ENCODE measurements at places on chromosomes 13 and 19.

DNA sequence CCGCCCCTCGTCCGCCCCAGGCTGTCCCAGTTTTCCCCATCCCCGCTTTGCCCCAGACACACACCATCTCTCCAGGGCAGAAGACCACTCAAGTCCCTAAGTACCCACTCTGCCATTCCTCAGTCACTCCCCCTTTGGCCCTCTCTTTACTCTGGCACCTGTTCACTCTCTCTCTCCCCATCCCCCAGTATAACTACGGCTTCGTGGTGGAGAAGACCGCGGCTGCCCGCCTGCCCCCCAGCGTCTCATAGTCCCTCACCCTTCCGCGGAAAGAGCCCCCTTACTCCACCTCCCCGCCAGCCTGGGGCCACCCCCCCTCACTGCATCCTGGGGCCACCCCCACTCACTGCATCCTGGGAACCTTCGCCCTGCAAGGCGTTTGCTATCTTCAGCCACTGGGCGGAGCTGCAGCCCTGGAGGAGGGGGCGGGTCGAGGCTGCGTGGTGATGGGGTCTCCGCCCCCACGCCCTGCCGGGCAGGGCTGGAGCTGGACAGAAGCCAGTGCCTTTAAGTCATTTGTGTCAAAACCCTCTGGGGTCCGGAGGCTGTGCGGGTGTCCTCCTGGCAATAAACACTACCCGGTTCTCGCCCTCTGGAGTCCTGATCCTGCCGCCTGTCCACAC is 5.0 kb downstream of the MVB12A start:
- DNase-seq, result no peak

- no peak for DNase-seq
Measured at GRCh38 chr13:110433014-110433413, 125.9 kb downstream of the COL4A2 start.

- no peak for DNase-seq
Measured at GRCh38 chr19:57812226-57812625, 2.5 kb downstream of the ZNF552 start.

- no peak for DNase-seq
Measured at GRCh38 chr19:16736709-16737108, 17.1 kb downstream of the NWD1 start.

DNA sequence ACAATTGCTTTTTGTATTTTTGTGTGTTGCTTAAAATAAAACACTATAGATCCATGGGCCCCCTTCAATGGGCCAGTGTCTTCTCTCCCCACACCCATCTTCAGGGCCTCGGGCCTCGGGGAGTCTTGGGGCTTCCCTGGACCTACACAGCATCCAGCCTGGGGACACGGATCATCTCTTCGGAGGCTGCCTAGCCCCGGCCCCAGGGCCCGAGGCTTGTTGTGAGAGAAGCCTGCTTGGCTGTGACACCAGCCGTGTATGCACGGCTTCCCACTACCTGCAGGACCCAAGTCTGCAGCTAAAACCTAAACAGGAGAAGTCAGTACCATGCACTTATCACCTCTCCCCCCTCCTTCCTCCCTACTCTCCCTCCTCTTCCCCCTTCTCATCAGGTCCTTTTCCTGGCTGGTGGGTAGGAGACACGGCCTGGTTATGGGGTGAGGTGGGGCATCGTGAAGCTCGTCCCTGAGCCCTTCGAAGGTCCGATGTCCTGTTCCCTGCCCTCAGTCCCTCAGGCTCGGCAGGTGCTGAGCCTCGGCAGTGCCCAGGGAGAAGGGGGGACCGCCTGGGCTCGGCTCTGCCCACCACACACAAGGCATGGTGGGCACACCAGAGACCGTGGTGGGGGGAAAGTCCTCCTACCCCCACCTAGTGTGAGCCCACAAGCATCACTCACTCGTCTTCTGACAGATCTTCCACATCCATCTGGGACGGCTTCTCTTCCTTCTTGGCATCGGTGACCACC is 9.5 kb downstream of the C13orf46 start:
- no peak for DNase-seq

DNA sequence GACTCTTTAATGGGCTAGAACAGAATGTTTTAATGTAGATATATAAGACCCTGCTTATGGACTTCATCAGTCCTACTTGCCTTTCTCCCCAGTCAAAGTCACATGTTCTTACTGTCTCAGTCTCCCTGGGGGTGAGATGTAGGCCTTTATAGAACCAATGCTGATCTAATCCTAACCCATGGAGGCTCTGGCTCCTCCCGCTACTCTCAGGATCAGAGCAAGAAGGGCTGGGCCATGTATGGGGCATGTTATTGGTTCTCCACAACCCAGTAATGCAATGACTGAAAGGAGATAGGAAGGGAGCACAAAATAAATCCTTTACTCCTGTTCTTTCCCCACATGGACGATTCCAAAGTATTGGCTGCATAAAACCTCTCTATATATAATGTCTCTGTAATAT is 82.3 kb downstream of the UGGT2 start:
- no peak for DNase-seq

DNA sequence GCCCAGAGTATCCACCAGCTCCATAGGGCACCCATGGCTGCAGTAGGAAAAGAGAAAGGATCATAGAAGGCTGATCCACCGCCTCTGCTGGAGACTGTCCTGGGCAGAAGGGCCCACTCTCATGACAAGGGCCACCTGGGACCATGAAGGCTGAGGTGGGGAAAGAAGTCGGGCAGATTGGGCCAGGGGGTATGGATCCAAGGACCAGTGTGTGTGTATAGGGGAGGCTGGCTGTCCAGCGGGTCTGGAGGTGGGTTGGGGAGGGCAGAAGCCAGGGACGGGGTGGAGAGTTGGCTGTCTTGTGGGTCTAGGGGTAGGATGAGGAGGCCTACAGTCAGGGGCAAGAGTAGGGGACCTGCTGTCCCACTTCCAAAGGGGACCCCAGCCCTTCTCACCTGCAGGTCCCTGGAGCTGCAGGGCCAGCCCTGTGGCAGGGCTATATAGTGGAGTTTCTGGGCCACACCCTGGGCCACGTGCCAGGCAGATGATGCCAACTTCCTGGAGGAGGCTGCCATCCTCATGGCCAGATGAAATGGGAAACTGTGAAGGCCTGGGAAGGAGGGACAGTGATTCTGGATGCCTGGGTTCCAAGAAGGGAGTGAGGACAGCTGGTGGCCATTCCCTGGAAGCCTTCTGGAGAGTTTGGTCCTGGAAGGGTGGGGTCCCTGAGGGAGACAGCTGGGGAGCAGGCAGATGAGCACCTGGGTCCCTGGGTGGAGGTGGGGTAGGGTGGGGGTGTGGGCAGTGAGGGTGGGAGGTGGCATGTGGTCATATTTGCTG is at the start of gene FCGBP:
Gene FCGBP (minus strand): TSS at position 51 of the 780 bp plus-strand sequence.
- no peak for DNase-seq

Data from cortex of kidney (tissue), 1 donor.